ENCODE measurements at places on chromosomes 3 and 15.

- peak; percentile 41 for DNase-seq
These were observed 37.9 kb downstream of the UBR1 start for GRCh38 chr15:43067717-43068461.

GRCh38 chr15:77898811-77899730 lies 178.4 kb downstream of the TBC1D2B start:
- no peak for DNase-seq

DNA sequence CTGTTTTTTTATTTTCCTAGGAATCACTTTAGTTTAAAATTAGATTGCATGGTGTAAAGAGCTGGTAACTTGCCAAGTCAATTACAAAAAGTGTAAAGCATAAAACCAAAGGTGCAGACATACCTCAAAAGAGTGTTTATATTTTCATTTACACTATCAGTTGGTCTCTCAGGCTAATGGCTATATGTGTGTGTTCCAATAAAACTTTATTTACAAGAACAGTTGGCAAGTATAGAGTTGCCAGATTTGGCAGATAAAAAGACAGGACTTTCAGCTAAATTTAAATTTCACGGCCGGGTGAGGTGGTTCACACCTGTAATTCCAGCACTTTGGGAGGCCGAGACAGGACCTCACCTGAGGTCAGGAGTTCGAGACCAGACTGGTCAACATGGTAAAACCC lies 41.1 kb downstream of the HOMER2 start:
- DNase-seq, result no peak

DNA sequence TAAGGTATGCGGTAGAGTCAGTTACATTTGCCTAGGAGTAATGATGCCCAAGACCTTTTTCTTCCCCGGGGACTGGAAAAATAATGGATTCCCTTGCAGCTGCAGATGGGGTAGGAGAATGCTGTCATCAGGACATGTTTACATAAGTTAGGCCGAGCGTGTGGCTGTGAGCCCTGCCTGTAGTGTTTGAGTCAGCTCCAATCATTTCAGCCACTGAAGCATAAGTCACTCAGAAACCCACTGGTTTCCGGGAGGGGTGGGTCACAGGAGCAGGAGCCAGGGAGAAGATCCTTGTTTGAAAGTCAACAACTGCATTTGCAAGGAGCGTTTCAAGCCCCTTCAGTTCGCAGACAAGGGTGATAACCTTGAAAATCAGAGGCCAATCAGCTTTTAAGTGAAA lies 562.3 kb downstream of the MCTP2 start:
- DNase-seq, result no peak

DNA sequence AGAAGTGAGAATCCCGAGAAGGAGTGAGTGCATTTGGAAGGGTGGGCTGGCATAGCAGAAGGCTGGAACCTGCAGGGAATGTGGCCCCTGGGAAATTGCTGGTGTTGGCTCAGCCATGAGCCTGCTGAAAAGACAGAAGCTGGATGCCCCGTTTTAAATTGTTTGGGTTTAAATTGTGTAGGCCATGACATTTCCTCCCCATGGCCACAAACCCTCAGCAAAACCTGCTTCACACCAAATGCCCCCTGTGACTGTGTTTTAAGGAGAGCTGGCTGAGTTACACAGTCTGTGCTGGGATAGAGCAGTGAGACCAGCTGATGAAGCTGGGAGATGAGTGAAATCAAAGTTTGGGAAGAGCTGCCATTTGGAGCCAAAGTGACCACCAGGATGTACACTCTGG lies 216.3 kb upstream of the RGMA start:
- no peak for DNase-seq

GRCh38 chr3:181711325-181712135 lies at the start of gene SOX2:
SOX2 (plus strand) TSS chr3:181711925; CDS start chr3:181712361, 436 bp downstream.
- no peak for DNase-seq

GRCh38 chr3:66200786-66201185 lies 20.0 kb upstream of the SLC25A26 start:
- DNase-seq, result no peak

DNA sequence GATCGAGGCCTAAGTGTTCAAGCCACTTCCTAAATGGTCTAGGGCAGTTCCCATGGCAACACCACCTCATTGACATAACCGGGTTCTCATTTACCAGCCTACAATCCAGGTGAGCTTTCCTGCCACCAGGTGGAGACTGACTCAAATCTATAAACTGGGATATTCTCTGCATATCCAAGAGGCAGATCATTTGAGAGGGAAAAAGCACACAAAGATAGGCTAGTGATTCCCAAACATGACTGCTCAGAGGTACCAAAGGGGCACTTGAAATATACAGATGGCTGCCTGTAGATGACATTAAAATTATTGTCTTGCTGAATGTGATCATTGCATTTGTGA lies 141.3 kb upstream of the PROK2 start:
- DNase-seq, result no peak

- DNase-seq, result no peak
These were observed 21.6 kb downstream of the P3H2 start for GRCh38 chr3:190099099-190099498.

- no peak for DNase-seq
These were observed 13.7 kb upstream of the HEG1 start for GRCh38 chr3:125069452-125069851.

GRCh38 chr15:89187986-89188514 lies 33.3 kb downstream of the RLBP1 start:
- no peak for DNase-seq

DNA sequence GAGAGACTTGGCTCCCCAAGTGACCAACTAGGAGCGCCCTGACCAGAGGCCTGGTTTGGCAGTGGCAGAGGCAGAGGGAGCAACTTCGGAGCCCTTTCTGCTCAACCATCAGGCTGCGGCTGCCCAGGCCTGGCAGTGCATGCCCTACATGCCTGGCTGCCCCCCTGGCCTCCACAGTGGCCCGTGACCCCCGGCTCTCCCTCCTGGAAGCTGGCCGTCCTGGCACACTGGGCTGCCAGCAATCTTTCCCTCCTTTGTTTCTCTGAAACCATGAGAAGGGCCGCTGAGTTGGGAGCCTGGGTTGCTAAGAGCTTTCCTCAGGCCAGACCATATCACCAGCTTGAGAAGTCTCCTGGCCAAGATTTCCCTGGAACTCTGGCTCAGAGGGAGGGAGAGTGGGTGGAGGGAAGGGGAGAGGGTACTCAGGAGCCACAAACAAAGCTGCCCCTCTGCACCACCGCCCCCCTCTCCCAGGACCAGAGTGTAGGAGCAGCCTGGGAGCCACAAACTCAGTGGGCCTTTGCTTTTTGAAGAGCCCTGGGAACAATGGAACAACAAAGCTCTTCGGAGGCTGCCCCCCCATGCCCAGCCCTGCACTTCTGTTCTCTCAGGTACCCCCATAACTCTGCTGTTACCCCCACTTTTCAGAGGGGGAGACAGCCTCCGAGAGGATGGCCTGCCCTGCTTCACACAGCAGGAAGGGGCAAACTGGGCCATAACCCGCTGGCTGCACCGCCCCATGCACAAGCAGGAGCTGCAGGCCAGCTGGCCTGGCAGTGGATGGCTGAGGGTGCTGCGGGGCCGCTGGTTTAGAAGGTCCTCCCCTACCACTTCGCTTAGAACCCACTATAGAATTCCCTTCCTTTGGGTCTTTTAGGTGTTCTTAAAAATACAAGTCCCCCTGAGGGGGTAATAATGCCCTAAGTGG lies 11.3 kb downstream of the CORO2B start:
- DNase-seq, result no peak

DNA sequence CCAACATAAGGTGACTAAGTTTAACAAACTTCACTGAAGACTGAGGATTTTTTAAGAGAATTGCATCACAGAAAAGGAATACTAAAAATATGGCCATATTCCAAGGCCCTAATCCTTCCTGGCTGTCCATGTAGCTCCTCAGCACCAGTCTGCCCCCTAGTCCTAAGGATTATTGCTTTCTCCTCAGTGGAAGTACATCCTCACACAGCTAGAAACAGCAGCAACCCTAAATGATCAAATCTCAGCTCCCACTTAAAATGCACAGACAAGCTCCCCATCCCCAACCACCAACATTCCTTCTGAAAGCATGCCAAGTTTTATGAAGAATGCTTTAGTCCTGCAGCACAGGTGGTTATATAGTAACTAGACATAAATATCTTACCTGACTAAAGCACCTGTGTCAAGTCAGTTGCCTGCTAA lies 14.7 kb downstream of the ST3GAL6 start:
- peak; percentile 68 for DNase-seq

- DNase-seq, result peak; percentile 8
These were observed 744.7 kb downstream of the EPHA3 start for GRCh38 chr3:89851974-89852621.

- DNase-seq, result no peak
These were observed 15.8 kb downstream of the GRIP2 start for GRCh38 chr3:14524311-14524711.

DNA sequence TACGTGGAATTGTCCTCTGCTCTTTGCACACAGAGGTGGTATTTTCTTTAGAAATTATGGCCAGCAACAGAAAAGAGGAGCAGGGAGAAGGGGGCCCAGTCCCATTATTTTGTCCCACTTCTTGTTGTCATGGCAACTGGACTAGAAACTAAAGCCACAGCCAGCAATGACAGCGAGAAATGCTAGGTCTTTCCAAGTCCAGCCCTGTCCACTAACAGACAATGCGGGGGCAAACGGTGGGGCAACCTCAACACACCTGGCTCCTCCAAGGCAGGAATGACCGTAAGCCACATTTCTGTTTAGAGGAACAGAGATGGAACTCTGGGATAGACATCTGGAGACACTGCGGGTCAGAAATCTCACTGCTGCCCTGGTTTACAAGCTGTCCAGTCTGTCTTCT lies 107.3 kb downstream of the RFTN1 start:
- no peak for DNase-seq

DNA sequence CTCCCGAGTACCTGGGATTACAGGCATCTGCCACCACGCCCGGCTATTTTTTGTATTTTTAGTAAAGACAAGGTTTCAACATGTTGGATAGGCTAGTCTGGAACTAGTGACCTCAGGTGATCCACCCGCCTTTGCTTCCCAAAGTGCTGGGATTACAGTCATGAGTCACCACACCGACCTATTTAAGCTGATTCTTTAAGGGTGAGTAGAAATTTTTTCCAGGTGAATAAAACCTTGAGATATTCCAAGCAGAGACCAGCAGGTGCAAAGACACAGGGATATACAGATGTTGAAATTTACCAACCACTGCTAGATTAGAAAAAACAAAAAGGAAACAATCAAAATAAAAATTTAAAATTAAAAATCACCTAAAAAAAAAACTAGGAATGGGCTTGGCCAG lies 74.4 kb upstream of the CHRNB4 start:
- DNase-seq, result no peak

DNA sequence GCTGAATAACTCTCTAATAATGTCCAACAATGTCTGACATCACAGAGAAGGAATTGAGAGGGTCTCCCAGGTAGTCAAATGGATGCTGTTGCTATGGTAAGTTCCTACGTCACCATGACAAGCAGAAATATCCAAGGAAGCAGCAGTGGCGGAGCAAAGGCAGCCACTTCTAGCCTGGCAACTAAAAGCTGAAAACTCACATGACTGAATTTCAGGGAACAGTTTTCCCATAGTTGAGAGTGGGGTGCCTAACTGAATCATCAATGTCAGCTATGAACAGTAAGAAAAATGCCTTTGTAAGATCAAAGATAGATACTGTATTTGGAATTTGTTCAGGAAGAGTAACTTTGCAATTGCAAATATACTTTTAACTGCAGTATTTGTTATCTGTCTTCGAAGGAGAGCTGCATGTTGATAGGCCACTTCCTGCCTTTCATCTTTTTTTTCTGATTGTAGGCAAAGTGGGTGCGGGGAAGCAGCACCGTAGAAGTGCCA lies 161.7 kb downstream of the BBX start:
- no peak for DNase-seq

GRCh38 chr3:171672538-171672937 lies 137.7 kb downstream of the PLD1 start:
- no peak for DNase-seq

GRCh38 chr3:177150970-177151627 lies 46.2 kb downstream of the TBL1XR1 start:
- peak; percentile 66 for DNase-seq

All from fibroblast of skin of left biceps (primary cell).